Epithelial cell of proximal tubule (primary cell): ENCODE measurements at places on chromosomes 3 and 15. TPM values are rescaled to one million over a fixed set of nuclear protein-coding genes. Genes with fewer than 3 reads are reported as not detected.

The TMCO5A gene
- not detected in 2 replicates for total RNA-seq

DNA sequence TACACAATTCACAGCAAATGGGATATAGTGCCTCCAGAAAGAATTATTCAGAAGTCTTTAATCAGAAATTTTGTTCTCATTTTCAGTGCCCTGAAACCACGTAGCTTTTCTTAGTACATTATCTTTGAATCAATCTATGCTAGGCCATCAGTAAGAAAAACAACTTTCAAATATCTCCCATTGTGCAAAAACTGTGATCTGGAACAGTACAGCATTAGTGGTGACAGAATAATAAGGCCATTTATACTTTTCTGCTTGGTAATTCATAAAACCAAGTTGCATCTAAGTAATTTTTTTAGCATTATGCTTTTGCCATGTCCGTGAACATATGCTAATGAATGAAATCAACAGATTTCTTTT, 35.4 kb upstream of the ZNF385D start:
- DNase-seq: no peak

- DNase-seq: no peak
Observed at GRCh38 chr3:134260987-134261386, 10.3 kb upstream of the RYK start.

The EFCC1 gene
- not detected in 2 replicates for total RNA-seq

The EFCAB12 gene
- total RNA-seq: not detected in 2 replicates

DNA sequence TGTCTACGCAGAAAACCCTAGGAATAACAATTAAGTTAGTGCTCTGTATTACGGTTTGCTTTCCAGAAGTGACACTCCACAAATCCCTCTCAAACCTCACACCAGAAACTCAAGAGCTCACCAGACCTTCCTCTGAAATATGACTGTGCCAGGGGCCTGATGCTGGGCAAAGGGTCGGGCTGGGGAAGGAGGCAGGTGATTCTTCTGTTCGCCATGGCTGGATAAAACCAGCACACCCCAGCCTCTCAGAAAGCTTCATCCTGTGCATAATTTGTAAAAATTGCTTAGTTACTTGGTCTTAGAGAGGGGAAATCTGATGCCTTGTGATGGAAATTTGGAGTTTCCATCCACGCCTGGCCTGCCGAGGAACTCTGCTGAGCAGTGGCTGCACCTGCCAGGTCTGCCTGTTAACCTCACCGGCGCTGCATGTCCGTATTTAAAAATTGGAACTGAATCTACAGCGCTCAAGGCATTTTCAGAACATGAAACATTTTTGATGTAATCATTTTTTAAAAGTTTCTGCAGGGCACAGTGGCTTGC, 22.7 kb upstream of the ATP1B3 start:
- no peak for DNase-seq

DNA sequence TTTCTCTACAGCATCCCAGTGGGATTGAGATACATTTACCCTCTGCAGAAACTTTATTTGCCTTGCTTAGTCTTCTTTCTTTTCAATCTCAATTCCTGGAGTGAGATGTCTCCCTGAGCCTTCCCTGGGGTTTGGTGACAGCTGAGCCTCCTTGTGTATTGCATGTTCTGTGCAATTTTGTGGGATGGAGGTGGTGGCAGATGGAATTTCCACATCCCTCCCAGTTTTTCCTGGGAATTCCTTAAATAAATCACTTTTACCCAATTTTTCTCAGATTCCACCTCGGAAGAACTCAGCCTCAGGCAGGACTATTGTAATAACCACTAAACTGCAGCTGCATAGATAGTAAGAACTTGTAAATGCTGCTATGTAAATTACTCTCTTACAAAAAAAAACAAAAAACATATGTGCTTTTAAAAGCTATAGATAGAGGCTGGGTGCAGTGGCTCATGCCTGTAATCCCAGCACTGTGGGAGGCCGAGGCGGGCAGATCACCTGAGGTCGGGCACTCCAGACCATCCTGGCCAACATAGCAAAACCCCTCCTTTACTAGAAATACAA, 88.5 kb upstream of the ABHD17C start:
- DNase-seq: no peak

The GNAI2 gene
- 263 and 264 TPM in 2 replicates for total RNA-seq

- no peak for DNase-seq
Observed at GRCh38 chr3:156339491-156339890, 215.4 kb downstream of the SSR3 start.

The ZPLD1 gene
- 0.07 and 0.69 TPM in 2 replicates for total RNA-seq

DNA sequence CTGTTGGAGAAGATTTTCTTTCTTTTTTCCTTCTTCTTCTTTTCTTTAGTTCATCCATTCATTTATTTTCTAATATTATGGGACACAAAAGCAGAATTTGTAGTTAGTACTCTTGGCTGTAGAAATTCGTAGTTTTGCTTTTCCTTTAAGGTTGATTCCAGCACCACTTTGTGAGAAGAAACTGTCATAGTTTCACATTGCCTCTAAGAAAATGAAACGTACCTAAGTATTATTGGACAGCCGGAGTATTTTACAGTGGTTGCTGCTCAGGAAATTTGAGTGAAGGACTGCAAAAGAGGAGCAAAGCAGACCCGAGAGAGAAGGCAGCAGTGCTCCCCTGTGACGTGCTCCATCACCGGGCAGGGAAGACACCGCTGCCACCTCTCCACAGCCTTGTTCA, 48.1 kb downstream of the PLCL2 start:
- no peak for DNase-seq

- no peak for DNase-seq
Observed at GRCh38 chr3:108293858-108294257, 2.5 kb upstream of the HHLA2 start.

DNA sequence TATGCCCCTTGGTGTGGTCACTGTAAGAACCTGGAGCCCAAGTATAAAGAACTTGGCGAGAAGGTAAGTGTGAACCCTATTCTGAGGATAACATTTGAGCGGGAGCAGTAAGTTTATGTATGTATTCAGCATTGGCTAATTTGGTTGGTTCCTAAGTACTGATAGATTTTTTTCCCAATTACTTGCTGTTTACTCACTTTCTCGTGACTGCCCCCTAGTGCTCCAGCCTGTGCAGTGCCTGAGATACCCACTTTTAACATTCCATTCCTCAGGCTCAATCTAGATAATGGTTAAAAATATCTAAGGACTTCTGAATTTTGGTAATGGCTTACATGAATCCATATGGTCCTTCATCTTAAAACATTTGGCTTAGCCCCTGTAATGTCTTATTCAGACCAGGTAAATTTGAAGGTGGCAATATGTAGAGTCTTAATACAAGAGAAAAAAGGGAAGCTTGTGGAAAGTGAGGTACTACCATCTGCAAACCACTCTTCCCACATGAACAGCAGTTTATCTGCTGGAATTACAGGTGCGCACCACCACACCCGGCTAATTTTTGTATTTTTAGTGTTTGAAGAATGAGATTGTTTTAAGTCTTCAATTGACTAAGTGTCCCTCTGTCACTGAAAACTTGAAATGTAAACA, 7.1 kb downstream of the ELL3 start:
- no peak for DNase-seq

- DNase-seq: no peak
Observed at GRCh38 chr15:42891569-42891968, 29.0 kb downstream of the TTBK2 start.

GRCh38 chr3:62653796-62654195, 221.4 kb downstream of the CADPS start:
- no peak for DNase-seq

DNA sequence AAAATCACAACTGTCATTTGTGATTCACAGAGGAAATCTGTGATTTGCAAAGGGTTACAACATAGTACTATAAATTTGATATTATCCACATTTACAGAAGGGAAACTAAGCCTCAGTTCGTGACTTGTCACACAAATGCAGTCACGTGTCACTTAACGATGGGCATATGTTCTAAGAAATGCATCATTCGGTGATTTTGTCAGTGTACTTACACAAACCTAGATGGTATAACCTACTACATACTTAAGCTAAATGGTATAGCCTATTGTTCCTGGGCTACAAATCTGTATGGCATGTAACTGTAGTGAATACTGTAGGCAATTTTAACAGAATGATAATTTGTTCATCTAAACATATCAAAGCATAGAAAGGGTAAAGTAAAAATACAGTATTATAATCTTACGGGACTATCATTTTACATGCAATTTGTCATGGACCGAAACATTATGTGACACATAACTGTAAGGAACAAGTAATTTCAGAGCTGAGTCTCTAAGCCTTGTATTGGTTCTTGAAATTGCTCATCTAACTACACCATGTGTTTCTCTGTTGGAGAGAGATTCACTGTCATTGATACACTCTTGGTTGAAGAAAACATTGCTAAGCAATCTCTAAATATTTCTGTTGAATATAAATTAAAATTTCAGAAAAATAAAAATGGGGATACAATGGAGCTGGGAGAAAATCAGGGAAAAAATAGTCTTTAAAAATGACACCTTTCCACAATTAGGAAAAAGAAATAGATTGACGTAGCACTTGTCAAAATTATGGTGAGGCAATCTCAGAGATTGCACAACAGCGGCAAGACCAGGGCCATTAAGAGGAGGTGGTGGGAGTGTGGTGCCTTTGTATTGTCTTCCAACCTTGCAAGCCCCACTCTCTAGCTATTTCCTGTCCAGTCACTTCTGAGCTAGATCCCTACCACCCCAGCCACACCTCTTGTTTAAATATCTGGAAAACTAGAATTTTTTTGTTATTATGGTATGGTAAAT, 645.8 kb upstream of the TBL1XR1 start:
- DNase-seq: no peak

DNA sequence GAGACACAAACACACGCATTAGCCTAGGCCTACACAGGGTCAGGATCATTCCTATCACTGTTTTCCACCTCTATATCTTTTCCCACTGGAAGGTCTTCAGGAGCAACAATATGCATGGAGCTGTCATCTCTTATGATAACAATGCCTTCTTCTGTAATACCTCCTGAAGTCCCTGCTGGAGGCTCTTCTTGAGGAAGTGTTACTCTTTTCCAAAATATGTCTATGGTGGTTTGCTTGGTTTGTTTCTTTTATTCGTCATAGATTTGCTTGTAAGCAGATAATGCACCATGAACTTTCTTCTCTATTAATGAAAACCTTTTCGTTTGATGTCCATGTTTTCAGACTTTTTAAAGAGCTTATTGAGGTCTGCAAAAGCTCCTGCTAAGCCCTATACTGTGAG, 109.3 kb downstream of the GMPS start:
- DNase-seq: no peak

The GOLGA6L9 gene
- total RNA-seq: 0.72 and 2.5 TPM in 2 replicates

DNA sequence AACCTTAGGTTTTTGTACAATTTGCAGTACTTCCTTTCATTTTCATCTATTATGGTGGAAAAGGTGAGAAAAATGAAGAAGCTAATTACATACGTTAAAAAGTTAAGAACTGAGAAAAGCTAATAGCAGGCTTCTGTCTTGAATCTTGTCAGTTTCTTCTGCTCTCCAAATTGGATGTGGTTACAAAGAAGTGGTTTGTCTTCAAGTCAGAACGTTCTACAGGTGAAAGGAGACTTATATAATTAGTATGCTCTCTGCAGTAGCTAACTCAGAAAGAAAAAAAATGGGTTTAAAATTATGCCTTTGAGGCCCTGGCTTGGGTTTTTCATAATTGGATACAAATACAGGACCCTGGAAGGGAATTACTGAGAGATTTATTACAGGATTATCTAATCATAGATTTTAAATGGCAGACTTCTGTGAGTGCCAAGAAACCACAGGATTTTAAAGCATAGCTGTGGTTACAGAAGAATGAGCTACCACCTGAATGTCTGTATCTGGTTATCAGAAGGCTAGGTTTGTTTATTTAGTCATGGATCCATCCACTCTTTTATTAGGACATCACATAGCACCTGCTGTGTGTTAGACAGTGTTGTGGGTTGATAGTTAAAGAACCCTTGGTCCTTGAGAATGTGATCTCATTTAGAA, 528.1 kb upstream of the MCTP2 start:
- DNase-seq: no peak

DNA sequence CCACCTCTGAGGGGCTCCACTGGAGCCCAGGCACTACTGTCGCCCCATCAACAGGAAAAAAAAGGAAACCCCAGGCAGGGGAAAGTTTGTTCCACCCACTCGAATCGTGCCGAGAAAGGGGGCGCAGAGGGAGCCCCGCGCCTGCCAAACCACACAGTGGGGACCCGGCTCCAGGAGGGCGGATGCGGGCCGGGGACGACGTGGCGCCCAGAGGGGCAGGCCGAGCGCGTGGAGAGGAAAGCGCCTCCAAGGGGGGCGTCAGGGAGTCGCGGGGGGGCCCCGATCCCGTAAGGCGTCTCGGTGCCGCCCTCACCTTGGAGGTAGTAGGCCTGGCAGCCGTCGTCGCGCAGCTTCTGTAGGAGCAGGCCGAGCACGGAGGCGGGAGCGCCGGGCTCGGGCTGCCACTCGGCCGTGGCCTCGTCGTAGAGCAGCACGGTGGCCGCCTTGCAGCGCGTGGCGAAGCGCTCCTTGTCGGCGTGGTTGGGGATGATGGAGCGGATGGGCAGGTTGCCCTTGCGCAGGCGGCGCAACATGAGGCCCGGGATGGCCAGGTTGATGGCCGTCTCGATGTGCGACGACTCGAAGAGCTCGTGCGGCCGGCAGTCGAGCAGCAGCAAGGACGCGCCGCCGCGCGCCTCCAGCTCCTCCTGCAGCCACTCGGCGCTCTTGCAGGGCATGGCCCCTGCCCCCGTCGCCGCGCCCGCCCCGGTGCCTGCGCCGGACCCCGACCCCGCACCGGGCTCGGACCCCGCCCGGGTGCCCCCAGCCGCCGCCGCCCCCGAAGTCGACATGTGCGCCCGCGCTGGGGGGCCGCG, 627 bp downstream of the DUSP7 start:
- DNase-seq: no peak

The NR2E3 gene
- not detected in 2 replicates for total RNA-seq

DNA sequence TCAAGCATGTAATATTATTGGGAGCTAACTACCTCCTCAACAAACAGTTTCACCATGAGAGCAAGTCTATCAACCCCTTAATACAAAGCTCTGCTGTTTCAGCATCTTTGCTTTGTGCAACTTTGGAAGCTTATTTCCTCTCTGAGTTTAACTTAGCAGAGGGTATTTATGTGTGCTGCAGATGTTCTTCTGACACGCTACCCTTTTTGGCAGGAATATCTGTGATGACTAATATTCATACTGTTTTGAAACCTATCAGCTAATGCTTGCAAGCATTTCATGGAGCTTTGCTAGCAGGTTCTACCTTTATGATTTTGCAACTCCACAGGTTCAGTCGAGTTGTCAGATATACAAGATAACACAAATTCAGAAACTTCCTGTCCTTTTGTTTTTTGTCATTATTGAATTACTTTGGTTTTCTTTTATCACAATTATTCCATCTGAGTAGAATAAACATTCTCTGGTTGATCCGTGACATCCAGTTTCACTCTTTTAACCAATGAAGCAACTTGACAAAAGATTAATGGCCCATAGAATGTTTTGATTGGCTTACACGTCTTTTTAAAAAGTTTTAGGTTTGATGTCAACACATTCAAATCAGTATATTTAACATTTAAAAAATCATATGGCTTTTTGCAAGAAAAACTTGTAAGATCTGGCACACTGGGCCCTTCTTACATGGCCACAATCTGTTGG, 1.7 kb upstream of the SLC9A9 start:
- DNase-seq: no peak

The RAD51 gene
- total RNA-seq: 19.5 and 20.8 TPM in 2 replicates

- no peak for DNase-seq
Observed at GRCh38 chr3:141391991-141392316, 23.6 kb downstream of the ZBTB38 start.

- no peak for DNase-seq
Observed at GRCh38 chr3:120425572-120426250, 25.1 kb downstream of the FSTL1 start.

GRCh38 chr15:66078196-66078928, 175.2 kb downstream of the MEGF11 start:
- DNase-seq: no peak
